Fibroblast of skin of scalp (primary cell): ENCODE measurements at places on chromosomes 11 and 22.

DNA sequence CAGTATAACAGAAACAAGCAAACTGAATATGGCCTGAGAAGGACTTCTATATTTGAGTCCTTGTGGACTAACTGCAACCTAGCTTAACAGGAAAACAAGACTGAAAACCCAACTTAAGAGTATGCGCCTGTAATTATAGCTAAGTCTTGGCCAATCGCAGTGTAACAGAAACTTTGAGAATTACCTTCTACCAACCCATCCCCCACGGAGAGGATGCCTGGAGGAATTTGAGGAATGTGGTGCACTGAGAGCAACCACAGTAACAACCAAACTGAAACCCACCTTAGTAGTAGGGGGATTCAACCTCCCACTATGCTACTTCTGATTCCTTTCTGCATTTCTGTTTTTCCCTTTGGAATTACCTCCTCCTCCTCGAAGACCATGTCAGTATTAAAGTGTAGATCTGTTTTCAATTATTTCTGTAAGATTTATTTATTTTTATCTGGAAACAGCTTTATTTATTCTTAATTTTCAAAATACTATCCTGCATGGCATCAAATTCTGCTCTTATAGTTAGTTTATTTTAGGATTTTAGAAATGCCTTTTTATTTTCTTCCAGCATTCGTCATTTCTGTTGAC lies 393.6 kb downstream of the KCNA4 start:
- DNase-seq: no peak

DNA sequence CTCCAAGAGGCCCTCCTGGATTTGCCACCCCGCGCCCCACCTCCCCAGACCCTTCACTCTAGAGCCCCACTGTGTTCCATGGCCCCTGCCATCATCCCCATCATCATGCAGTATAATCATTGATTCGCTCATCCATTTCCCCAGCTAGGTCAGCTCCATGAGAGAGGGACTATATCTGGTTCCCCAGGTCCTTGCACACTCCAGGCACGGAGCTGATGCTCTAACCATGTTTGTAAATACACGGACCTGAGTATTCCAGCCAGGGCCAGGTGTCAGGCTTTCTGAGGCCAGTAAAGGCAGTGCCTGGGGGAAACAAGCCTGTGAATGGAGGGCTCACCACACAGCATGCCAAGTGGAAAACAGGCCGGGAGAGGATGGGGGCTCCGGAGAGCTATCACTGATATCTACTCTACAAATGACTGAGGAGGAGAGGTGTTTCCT lies 27.1 kb upstream of the OAF start:
- DNase-seq: no peak

DNA sequence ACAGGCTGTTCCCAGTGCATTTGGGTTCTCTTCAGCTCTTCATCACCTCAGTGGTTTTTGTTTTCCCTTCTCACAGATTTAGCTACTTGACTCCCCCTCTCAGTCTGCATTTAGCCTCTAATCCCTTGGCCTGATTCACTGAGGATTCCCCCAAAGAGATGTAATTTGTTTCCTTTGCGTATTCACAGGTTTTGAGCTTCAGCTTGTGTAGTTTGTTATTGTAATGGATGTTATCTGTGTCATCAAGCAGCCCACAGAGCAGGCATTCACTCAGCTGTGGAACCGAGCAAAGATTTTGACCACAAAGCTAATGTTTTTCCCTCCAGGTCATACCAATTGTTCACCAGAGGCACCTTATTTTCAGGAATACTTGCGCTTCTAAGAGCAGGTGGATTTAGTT lies 6.4 kb upstream of the ME3 start:
- DNase-seq: peak; percentile 65

DNA sequence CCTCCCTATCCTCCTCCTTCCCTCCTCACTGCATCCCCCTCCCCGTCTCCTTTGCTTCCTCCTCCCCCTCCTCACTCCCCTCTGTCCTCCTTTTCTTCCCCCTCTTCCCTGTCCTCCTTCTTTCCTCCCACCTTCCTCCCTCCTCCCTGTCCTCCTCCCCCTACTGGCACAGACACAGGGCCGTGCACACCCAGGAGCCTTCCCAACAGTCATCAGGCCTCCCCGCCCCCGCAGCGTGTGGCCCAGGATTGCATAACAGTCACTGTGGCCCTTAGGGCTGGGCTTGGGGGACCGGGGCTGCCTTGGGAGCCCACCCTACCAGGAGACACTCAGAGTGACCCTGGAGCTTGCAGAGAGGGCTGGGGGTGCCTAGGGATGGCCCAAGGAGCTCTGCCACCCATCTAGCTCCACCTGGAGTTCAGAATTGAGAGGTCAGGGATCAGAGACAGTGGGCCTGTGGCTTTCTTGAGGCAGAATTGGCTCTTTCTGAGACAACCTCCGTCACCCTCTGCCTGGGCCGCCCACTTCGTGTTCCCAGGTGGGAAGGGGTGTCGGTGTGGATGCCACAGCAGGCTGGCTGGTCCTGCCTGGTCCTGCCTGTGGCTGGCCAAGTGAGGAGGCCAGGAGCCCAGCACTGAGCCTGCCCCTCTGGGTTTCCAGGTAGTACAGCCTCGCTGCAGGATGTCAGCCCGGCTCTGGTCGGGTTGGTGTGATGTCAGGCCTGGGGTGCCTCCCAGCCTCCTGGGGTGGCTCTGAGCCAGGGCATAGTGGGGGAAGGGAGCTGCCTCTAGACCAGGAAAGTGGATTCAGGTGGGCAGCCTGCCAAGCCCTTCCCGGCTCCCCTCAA lies 1.6 kb downstream of the SPI1 start:
- DNase-seq: no peak

DNA sequence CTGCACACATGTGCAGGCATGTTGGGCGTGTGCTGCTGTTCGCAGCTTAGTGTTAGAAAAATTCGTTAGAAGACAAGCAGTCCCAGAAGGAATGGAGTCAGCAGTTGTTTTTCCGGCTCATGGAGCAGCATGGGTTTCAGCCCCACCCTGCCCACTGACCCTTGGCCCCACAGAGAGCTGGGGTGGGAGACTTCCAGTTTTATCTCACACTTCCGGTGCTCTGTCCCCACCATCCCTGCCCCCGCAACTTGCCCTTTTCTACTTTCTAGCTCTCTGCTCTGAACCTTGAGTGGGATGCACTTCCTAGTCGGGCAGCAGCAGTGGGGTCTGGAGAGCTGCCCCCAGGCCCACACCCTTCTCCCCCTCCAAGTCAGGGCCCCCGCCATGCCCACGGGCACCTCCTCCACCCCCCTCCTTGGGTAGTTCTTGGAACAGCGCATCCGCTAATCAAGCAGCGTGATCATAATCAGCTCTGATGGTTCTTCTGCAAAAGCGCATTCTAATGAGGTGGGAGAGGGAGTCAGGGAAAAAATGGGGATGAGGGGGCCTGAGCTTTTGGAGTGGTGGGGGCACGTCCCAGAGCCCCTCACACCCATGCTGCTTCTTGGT lies 184.4 kb downstream of the CEP164 start:
- no peak for DNase-seq

DNA sequence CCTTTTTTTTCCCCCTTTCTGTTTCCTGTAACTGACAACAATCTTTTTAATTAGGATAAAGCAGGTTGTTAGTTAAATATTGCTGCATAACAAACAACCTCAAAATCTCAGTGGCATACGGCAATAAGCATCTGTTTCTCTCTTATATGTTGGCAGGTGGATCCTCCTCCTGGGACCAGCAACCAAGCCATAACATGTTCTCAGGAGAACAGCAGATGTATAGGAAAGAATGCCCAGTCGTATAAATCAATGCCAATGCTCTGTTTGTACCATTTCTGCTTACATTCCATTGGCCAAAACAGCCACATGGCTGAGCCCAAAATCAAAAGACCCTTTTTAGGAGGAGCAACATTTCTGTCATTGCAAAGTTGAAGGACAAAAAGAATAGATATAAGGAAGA lies 445.7 kb downstream of the AASDHPPT start:
- no peak for DNase-seq

DNA sequence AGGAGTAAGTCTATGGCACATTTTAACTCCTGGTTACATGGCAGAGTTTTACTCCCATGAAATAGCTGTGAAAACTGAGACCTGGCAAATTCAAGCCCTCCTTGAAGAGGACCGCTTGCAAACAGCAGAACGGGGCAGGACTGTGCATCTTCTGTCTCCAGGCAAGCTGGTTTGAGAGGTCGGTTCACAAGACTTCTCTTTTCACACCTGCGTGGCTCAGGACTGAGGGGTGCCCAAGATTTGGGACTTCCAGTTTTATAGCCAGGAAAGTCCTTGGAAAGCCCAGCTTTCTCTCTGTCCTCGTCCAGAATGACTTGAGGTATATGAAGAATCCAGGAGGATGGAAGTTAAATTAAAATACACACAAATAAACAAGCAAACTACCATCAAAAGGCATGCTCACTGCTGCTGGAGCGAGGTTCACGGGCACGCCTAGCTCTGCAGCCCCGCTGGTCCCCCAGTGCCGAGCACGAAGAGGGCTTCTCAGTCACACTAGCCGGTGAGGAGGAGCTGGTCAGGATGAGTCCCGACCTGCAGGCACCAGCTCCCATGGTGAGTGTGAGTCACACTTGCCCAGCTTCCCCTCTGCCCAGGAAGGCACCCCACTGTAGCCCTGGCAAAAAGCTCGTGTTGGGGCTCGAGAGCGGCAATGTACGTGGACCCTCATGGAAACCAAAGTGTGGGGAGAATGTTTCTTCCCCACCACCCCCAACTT lies 1382.4 kb downstream of the BRD1 start:
- DNase-seq: peak; percentile 51

- DNase-seq: no peak
Measured at GRCh38 chr11:72009156-72009555, 10.4 kb downstream of the IL18BP start.

DNA sequence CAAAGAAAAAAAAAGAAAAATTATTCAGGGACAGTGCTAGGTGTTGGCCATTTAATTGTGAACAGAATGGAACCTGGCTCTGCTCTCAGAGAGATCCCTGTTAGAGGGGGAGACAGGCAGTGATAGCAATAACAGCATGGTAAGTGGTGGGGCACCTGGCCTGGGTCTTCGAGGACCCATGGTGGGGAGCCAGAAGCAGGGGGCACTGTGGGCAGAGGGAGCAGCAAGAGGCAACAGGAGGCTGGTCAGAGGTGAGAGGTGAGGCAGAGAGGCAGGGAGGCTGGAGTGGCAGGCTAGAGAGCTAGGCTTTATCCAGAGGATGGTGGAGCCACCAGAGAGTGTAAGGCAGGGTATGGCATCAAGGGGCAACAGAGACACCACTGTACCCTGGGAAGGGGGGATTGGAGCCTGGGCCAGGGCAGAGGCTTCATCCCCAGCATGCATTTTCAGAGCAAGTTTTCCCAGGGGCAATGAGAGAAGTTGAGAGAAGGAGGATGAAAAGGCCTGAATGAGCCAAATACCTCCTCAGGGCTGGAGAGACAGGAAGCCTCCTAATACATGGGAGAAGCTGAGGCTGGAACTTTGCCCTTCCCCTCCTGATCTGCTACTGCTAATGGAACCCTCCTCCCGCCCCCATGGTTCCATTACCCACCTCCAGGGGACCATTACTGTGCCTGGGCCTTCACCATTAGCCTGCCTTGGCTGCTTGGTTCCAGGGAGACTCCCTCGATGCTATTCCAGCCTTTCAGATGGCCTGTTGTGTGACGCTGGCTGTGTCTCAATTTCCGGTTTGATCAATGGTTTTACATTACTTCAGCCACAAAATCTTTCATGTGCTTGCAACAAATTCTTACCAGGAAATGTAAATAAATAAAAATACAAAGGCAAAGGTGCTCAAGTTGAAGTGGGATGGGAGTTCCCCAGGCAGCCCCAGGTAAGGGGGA lies 2.6 kb upstream of the P2RY2 start:
- no peak for DNase-seq

DNA sequence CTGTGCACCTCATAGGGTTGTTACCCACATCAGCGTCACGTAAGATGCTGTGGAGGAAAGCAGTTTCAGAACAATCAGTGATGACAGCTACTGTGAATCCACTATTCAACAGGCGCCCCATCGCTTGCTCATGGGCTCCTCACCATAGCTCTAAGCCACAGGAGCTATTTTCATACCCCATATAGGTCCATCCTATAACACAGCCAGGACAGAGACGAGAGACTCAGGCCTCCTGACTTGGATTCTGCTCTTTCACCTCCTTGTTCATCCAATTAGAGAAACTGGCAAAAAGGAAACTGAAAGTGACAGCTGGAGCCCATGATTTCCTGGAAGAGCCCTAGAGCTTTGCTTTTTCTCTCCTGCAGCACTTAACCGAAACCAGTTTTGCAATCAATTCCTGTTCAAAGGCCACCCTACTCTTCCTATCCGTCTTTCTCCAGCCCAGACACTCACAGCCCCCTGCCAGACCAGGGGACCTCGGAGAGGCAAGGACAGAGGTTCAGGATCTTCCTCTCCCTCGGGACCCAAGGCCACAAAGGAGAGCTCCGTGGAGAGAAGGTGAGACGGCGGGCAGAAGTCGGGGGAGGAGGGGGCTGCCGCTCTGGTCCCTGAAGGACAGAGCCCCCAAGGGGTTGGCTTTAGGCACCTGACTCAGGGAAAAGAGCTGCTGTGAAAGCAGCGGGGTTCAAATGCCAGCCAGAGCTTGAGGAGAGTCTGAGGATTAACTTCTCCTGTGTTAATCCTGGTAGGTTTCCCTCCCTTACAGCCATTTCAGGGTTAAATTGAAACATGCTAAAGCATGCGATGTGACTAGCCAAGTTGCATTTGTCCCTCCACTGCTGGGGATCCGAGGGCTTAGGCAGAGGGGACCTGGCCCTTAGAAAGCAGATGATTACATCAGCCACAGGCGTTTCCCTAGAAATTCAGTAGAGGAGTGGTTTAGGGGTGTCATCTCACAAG lies at the start of gene APOL6:
APOL6 (plus strand) TSS at position 381 of the 960 bp plus-strand sequence. CDS start 7,980 bp downstream, outside the sequence.
- peak; percentile 80 for DNase-seq

- peak; percentile 82 for DNase-seq
Measured at GRCh38 chr11:27350511-27350910, 12.5 kb downstream of the CCDC34 start.

DNA sequence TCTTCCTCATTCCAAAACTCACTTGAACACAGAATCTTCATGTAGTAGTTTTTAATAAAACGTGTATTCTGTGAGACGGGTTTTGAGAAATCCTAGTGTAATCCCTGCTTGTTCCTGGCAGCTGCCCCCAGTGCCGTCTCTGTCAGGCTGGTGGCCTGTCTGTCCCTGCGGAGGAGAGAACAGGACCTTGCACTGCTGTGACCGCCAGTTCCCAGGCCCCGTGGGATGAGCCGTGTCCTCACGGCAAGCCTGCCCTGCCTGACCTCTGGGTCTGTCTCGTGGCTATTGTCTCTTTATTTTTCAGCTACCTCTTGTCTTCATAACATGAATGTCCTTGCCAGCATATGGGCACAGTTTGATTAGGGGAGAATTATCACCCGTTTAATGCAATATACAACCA lies 535.5 kb upstream of the B3GAT1 start:
- DNase-seq: no peak

GRCh38 chr11:8067929-8068575 lies 13.0 kb upstream of the TUB start:
- DNase-seq: no peak

DNA sequence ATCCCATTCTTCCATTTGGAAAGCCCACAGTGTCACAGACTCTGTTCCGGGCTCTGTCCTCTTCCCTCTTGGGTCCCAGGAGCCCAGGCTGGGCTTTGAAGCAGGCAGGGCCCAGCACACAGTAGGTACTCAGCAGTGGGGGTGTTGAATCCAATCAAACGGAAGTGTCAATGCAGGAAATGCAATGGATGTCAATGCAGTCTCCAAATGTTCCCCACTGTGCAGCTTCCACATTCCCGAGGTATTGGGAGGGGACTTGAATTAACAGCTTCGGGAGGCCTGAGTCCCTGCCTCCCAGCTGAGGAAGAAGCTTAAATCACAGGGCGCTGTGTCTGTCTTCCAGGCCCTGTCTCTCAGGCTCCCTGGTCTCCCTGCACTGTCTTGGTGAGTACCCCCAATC lies 21.8 kb upstream of the SMIM35 start:
- no peak for DNase-seq
